Renal cortical epithelial cell (primary cell): ENCODE measurements at places on chromosomes 1 and 21. TPM values are rescaled to one million over a fixed set of nuclear protein-coding genes. Genes with fewer than 3 reads are reported as not detected.

- peak; percentile 69 for DNase-seq
Observed at GRCh38 chr1:63713627-63714481, 60.0 kb upstream of the ROR1 start.

- DNase-seq = no peak
Observed at GRCh38 chr1:15685820-15686219, 1.7 kb downstream of the PLEKHM2 start.

DNA sequence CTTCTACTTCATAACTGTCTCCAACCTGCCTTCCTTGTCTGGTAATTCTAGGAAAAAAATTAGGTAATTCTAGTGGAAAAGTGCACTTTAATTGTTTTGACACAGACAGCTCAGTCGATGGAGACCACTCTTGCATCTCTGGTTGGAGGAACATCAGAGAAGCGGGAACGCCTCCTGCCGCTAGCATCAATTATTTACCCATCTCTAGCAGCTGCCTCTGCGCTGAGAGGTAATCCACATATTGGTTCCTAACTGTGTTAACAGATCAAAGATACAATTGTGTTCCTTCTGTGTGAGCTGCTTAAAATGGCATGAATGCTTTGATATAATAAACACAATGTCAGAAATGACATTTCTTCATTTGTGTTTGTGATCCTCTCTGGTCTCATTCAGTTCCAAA lies 33.3 kb downstream of the C2CD2 start:
- no peak for DNase-seq

DNA sequence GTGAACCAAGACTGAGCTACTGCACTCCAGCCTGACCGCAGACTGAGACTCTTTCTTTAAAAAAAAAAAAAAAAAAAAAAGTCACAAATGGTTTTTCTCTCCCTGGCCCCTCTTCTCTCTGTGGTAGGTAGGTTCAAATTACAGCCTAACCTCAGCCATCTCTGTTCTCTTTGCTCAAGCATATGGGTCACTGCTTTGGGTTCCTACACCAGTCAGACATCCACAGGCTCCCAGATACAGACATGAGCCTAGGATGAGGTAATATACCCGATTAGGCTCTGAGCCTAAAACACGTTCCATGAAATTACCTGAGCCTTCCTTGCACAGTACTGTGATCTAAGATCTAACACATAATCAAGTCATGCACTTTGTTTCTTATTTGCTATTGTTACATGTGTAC lies 90.5 kb upstream of the JAK1 start:
- no peak for DNase-seq

DNA sequence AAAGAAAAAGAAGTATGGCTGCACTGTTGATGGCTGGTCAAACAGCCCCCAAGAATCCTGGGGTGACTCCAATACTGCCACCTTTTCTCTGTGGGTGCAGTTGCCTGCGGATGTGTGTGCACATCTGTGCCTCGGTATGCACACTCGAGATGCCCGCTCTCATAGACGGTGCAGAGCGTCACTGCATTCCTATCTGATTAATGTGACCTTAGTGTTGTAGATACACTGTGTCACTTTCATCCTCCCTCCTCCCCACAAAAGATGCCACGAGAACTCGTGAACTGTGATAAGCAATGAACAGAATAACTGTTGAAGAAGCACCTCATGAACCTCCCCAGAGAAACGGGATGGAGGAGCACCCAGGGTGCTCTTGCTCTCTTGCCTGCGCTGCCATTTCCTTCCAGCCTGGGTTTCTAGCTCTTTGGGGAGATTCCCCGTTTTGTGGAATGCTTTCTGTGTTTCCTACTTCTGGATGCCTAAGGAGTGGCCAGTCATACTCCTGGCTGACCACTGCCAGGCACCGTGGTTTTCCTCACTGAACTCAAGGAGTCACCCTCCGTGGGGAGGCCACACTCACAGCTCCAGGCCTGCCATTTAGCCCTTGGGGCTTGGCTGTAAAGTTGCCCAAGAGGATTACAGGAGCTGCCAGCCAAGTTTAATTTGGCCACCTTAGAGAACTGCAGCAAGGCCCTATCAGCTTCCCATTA lies 32.0 kb downstream of the NTPCR start:
- DNase-seq = peak; percentile 68

DNA sequence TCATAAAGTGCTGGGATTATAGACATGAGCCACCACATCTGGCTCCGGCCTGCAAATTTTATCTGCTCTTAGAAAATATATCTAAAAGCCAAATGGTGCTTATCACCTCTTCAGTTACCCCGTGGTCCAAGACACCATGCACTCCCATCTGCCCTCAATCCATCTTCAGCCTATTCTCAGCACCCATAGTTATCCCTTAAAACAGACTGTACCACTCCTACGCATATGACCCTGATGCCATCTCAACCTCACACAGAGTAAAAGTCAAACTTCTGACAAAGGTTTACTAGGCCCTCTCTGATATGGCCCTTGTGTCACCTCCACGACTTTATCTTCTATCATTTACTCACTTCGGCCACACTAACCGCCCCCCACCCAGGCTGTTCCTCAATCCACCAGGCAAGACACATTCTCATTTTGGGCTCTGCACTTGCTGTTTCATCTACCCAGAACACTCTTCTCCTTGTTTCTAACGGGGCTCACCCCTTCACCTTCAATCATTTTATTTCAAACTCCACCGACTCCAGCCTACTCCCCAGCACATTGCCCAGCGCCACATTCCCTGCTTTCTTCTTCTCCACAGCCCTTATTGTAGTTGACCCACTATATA lies 33.0 kb downstream of the USP48 start:
- no peak for DNase-seq

DNA sequence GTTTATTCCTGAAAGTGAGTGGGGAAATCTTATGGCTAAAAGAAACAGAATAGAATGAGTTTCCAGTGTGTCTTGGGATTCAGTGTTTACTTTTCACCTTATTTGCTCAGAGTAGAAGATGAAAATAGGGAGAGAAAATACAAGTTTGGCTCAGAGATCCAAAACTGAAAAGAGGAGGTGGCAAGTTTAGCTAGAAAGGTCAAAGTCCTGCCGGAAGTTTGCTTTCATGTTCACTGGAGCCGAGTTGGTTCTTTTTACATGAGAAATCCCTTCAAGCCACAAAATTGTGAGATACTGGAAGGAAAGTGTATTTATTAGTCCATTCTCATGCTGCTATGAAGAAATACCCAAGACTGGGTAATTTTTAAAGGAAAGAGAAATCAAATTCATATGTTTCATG lies 604.6 kb downstream of the MRPL39 start:
- DNase-seq = peak; percentile 52

DNA sequence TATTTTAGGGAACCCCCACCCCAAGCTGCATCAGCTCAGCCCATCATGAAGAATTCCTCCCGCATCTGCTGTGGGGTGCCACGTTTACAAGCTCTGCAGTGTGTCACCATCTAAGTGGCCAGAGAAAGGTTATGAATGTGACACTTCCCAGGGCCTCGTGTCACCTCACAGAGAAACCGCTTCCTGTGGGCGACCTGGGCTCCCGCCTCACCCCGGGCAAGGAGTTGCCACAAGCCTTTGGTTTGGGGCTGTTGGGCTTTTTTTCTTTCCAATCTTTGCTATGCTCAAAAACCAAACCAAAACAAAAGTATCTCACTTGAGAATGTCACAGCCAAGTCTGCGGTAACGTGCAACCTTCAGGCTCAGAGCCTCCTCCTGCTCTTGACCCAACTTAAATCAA lies 82.1 kb upstream of the ARHGEF16 start:
- no peak for DNase-seq

- no peak for DNase-seq
Observed at GRCh38 chr1:226432586-226433340, 24.9 kb upstream of the PARP1 start.

DNA sequence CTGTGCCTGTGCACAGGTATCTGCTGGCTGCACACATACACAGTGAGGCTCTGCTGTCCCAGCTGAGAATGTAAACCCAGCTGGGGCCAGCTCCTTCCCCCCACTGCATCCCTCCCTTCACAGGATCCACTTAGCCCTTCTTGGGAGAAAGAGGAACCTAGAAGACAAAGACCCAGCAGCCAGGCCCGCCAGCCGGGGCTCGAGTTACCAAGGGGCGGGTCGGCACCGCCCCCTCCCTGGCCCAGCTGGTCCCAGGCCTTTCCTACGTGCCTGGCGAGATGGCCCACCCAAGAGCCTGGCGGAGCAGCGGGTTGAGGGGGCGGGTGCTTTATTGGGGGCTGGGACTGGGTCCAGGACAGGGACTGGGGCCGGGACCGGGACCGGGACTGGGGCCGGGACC lies 2.1 kb downstream of the SH3BGRL3 start:
- DNase-seq = no peak

DNA sequence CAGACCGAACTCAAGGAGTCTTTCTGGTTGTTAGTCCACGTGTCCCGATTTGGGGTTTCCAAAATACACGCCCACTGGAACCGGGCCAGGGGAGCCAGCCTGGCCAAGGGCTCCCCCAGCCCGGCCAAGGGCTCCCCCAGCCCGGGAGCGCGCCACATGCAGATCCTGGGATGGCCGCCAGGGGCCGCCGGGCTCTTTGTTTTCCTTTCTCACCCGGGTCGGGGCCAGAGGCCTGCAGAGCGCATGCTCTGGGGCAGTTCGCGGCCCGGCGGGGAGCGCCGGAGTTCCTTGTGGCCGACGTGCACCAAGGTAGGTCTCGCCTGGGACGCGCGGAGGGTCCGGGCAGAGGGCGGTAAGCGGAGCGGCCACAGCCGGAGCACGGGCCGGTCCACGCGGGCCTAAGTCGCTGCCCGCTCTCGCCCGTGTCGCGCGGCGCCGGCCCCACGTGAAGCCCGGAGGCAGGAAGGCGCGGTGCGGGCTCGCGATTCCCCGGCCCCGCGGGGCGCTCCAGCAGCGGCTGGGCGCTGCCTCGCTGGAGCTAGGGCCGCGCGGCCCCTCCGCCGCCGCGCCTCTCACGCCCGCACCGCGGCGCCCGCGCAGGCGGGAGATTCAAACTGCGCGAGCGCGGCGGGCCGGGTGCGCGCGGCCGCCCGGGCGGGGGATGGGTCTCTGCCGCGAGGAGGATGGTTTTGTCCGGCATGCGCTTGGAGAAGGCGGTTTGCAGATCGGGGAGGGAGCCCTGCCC lies 12.3 kb downstream of the RCC1 start:
- peak; percentile 61 for DNase-seq

DNA sequence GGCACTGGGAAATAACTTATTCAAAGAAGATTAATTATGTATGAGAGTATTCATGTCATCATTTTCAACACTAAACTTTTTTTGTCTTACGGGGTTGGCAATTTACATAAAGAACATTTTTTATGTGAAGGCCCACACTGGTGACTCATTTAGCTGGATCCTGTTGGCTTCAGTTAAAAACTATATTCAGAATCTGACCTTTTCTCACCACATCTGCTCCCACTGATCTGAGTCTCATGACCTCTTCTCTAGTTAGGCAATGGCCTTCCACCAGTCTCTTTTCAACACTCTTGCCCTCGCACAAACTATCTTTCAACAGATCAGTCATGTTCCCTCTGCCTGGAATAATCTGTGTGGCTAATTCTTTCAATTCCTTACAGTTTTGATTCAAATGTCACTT lies 53.4 kb downstream of the TMPRSS15 start:
- no peak for DNase-seq

The CD84 gene
- not detected in 2 replicates for total RNA-seq

The KRTAP20-1 gene
- total RNA-seq = not detected in 2 replicates

The OR2T35 gene
- under 0.01 TPM in 1 of 2 replicates, not detected in the other for total RNA-seq

The CFAP74 gene
- not detected in 2 replicates for total RNA-seq

The CFHR1 gene
- total RNA-seq = not detected in 2 replicates

The COL9A2 gene
- total RNA-seq = 4.2 and 7.5 TPM in 2 replicates

The FBLIM1 gene
- total RNA-seq = 213 and 231 TPM in 2 replicates

The NIT1 gene
- 25.7 and 26.8 TPM in 2 replicates for total RNA-seq
